H9 (cell line): ENCODE measurements at places on chromosomes 16 and 17.

DNA sequence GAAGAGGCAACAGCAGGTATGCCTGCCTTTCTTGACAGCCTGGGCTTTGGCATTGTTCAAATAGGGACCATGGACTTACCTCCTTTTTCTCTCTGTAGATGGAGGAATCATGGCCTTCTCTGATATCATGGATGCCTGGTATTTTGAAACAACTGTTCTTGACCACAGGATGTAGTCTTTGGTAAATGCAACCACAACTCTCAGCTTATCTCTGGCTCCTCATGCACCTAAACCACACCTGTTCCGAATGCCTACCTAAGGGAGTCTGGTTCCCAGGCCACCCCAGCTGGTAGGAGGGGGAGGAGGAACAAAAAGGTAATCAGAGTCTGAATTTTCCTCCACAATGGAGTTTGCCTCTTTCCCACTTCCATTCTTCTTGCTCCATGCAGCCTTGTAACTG, 18.8 kb downstream of the CDK5RAP3 start:
- DNase-seq, result no peak

GRCh38 chr17:50180620-50181019, 14.8 kb downstream of the SGCA start:
- DNase-seq, result no peak

DNA sequence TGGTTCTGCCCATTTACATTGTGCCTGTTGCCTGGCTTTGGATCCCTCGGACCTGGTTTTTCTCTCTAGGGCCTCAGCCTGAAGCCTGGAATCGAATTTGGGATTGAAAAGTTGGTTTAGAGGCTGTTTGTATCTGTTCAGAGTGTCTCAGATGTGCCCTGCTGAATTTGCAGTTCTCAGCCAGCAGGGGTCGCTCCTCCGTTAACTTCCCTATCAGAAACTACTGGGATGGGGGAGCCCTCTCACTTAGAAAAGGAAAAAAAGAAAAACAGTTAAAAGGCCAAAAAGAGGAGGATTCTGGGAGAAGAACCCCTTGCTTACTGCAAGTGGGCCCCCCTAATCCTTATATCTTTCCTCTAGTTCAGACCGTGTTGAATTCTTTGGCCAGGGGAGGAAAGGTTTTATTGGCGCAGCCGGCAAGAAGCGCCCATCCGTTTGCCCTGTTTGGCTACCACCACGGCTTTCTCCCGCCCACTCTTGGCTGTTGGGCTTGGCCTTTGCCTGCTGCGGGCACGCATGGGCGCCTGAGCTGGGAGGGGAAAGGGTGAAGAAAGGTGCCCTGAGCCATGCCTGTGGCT, 8.7 kb downstream of the FZD2 start:
- peak; percentile 40 for DNase-seq

DNA sequence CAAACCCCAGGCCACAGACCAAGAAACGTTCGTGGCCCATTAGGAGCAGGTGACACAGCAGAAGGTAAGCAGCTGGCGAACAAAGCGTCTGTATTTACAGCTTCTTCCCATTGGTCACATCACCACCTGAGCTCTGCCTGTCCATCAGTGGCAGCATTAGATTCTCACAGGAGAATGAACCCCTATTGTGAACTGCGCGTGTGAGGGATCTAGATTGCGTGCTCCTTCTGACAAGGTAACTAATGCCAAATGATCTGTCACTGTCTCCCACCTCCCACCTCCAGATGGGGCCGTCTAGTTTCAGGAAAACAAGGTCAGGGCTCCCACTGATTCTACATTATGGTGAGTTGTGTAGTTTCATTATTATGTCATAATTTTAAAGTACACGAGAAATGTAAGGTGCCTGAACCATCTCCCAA, 186.3 kb downstream of the CPPED1 start:
- DNase-seq, result no peak

GRCh38 chr16:58499615-58500351, at the start of gene NDRG4:
TSS of gene NDRG4 (plus strand) at chr16:58500143. CDS start at chr16:58500249, 106 bp downstream.
- DNase-seq, result peak; percentile 97

DNA sequence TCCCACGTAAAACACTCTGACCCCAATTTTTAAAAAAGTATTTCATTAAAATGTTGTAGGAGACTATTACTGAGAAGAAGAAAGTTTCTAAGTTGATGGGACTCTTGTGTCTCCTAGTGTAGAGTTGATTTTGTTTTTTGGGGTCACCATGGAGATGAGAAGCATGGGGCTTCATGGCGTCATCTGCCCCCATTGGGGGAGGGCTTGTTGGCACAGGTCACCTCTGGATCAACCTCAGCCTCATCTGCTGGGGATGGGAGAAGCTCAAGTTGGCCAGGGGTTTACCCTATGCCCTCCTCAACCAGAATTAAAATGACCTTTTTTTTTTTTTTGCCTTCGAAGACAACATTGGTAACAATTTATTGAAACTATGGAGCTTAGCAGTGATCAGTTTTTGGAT, 28.3 kb downstream of the MSI2 start:
- DNase-seq, result no peak
